NCI-H146 (cell line): ENCODE measurements at places on chromosomes 6 and 20.
A peak's percentile ranks its signal among the peaks of the same experiment; 100 is the strongest.

- DNase-seq, result no peak
These were observed 169.9 kb downstream of the QRSL1 start for GRCh38 chr6:106799031-106799894.

DNA sequence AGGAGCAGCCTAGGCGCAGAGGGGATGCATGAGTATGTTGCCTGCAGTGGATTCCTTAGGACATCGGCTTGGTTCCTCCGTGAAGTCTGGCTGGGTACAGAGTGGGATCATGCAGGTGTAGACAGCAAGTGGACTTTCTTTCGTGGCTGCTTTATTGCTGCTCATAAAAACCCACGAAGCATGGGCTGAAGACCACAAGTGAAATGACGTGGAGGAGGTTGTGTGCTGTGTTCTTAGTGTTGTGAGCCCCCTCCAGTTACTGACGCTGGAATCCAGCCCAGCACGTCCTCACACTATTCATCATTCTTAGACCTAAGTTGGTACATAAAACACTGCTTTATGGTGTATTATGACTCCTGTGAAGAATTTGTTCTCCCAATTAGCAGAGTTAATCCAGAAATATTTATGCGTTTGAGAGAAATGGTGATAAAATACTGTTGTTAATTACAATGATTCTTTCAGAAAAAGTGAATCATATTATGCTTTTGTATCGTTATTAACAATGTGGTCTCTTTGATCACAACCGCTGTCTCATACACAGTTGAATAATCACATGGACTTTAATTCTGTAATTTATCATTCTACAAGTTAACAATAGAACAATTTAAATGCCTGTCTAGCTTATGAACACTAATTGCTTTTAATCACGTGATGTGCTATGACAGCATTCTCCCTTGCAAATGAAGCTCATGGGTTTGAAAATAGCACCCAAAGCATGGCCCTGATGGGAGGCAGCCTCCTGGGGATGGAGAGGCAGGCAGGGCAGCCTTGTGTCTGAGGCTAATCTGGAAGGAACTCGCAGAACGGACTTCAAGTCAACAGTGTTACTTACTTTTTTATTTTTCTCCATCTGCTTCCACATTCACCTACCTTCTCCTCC is 233.9 kb upstream of the SYNDIG1 start:
- DNase-seq, result no peak

- DNase-seq, result no peak
These were observed 2.7 kb upstream of the MYT1 start for GRCh38 chr20:64161356-64162238.

- DNase-seq, result no peak
These were observed 6.7 kb upstream of the VNN2 start for GRCh38 chr6:132764370-132764769.

DNA sequence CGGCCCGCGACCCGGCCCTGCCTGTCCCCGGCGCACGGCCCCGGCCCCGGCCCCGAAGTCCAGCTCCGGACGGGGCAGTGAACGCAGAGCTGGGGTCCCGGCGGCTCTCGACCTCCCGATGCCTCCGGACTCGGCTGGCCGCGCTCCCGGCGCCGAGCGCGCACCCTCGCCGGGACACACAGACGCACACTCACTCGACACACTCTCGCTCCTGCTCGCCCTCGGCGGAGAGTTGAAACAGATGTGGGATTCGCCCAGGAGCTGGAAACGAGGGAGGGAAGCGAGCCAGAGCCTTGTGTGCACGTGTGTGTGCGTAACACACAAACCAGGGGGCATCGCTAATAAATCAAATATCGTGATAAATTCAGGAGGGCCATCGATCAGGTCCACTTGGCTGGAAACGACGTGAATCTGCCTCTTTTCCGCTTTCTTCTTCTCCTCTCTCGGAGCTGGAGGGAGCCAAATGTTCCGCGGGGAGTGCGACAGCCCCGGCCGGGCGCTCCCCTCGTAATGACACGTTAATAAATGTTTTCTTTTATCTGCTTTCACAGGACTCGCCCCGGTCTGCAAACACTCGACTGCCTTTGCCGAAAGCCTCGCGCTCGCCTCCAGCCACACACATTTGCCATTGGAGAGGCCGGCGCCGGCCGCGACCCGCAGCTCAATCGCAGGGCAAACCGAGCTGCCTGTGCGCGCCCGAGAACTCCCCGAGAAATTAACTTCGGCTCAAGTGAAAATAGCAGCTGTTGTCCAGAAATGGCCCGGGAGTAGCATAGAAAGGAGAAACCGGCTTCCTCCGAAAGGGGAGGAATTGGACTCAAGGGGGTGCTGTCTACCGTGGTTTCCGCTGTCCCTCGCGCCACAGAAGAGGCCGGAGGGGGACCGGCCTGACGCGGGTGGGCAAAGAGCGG is 828 bp upstream of the SULF2 start:
- peak; percentile 38 for DNase-seq

GRCh38 chr20:39855056-39855455 is 834.0 kb downstream of the MAFB start:
- DNase-seq, result no peak

GRCh38 chr6:101907356-101908217 is 514.1 kb downstream of the GRIK2 start:
- no peak for DNase-seq

DNA sequence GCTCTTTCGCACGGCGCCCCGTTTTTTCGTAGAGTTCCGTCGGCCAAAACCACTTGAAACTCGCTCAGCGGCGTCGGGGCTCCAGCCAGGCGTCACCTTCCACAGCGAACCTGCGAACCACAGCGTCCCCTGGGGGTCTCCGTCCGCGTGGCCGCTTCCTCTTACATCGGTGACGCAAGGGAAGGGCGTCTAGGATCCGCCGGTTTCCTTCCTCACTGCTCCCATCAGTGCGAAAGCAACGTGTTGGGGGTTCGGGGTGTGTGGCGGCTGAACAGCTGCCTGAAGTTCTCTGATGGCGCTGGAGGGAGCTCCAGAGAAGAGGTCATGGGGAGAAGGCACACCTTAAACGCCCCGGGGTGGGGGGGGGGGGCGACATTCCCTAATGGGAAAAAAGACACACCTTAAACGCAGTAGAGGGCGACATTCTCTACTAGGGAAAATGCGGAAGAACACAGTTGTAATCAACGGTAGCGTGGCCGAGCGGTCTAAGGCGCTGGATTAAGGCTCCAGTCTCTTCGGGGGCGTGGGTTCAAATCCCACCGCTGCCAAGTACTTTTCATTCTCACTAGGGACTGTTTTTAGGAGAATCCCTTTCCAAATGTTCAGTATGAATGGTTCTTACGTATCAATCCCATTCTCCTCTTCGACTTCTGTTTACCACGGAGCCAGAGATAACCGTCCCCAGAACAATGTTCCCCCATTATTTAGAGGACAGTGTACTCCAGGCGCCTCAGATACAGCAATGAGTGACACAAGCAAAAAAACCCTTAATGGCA is 16.4 kb downstream of the ZNF311 start:
- no peak for DNase-seq

- DNase-seq, result no peak
These were observed 17.5 kb upstream of the SPDEF start for GRCh38 chr6:34573567-34574183.

DNA sequence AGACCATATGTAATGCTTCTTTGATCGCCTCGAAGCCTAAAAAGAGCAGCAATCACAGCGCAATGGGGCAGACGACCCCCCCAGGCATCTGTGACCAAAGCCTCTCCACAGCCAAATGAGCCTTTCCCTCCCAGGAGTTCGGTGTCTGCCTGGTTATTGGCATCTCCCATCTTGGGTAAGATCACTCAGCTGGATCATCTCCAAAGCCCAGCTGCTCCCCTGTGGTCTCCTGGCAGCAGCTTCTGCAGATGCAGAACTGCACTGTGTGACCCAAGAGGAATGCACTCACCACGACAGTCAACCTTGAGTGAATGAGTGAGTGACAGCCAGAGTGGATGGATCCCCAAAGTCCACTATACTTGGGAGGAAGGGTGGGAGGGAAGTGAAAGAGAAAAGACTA is 44.8 kb upstream of the IYD start:
- no peak for DNase-seq

GRCh38 chr6:10540073-10540746 is 19.1 kb downstream of the GCNT2 start:
- DNase-seq, result no peak

DNA sequence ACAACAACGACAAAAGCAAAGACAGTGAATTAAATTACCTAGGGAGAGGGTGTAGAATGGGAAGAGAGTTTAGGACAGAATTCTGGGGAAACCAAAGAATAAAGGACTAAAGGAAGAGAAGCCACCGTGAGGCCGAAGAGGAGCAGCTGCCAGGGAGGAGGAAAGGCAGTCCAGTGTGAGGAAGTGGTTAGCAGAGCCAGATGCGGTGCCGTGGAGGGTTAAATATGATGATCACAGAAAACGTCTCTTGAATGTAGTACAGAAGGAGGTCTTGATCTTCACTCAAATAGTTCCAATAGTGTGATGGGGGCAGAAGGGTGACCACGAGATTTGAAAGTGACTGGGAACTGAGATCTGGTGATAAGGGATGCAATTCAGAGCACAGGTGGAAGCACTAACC is 67.7 kb downstream of the TMEM244 start:
- DNase-seq, result no peak

DNA sequence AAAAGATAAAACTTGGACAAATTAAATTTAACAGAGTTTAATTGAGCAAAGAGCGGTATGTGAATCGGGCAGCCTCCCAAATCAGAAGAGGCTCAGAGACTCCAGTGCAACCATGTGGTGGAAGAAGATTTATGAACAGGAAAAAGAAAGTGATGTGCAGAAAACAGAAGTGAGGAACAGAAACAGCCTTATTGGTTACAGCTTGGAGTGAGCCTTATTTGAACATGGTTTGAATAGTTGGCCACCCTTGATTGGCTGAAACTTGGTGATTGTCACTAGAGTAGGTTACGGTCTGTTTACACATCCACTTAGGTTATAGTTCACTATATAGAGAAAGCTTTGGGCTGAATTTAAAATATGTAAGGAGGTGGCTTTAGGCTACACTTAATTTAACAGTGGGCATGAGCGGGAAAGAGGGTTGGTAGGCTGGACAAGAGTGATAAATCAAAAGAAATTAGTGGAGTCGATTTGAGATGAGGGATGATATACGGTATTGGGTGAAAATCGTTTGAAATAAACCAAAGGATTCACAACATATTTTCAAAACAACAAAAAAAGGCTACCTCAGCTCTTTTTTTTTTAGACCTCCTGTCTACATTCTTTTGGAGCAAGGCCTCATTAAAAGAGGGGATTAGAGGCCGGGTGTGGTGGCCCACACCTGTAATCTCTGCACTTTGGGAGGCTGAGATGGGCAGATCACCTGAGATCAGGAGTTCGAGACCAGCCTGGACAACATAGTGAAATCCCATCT is 84.3 kb upstream of the PREP start:
- DNase-seq, result no peak

- no peak for DNase-seq
These were observed 110.8 kb upstream of the SCP2D1 start for GRCh38 chr20:18702736-18703135.

DNA sequence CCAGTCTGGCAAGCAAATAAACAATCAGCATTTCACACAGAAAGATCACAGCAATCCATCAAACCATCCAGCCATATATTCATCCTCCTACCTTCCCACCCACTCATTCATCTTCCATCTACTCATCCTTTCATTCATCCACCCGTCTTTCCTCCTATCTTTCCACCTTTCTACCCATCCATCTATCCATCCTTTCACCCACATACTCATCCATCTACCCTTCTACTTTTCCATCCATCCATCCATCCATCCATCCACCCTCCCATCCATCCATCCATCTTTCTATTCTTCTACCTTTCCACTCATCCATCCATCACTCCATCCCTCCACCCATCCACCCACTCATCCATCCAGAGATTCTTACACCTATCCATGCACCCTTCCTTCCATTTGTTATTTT is 49.3 kb downstream of the KIAA0319 start:
- no peak for DNase-seq

- DNase-seq, result no peak
These were observed 3.2 kb upstream of the DYNLRB1 start for GRCh38 chr20:34512955-34513419.

- DNase-seq, result peak; percentile 82
These were observed 37.4 kb downstream of the GCNT2 start for GRCh38 chr6:10558565-10558964.

DNA sequence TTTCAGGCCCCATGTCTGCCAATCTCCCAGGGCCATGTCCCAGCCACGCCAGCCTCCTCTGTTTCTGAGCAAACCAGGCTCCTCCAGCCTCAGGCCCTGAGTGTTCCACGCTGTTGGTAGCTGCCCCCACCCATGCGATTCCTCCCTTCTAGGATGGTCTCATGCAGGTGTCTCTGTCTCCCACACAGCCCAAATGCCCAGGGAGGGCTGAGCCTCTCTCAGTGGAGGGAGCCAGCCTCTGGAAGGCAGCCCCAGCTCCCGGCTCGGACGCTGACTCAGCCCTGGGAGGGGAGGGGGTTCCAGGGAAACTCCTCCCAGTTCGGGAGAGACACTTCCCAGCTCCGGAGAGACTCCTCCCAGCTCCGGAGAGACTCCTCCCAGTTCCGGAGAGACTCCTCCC is 122.9 kb upstream of the AFDN start:
- no peak for DNase-seq

DNA sequence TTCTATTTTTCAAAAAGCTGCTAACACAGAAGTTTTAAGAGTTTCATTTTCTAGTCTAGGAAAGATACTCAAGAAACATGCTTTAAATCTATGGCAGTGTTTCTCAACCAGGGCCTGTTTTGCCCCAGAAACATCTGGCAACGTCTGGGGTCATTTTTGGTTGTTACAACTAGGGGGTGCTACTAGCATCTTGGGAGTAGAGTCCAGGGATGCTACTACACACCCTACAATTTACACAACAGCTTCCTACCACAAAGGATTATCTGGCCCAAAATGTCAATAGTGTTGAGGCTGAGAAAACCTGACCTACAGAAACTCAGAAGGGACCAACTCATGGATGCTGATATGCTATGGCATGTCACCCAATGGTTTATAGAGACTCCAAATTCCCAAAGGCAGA is 24.4 kb downstream of the SERAC1 start:
- DNase-seq, result no peak

DNA sequence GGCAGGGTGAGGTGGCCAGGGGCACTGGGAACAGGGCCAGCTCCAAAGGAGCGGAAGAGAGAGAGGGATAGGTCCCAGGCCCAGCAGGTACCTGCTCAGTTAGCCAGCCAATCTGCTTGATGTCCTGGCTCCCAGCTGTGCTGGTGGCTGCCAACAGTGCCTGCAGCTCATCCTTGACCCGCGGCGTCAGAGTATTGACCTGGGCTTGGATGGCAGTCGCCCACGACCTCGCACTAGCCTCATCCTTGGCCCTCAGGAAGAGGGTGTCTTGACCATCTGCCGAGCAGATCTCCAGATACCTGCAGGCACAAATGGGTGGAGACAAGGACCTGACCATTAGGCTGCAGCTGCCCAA is 11.1 kb upstream of the CDK5RAP1 start:
- no peak for DNase-seq
